Central memory CD4-positive, alpha-beta T cell (primary cell): ENCODE measurements at places on chromosomes 4 and X.

DNA sequence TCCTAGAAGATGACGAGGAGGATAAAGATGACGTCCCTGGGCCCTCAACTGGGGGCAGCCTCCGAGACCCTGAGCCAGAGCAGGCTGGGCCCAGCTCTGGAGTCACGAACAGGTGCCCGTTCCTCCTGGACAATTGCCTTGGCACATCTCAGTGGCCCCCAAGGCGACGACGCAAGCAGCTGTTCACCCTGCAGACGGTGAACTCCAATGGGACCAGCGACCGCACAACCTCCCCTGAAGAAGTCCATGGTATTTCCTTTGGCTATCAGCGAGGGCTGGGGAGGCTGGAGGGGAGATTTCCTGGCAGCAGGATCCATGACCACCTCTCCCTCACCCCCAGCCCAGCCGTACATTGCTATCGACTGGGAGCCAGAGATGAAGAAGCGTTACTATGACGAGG lies 11.9 kb downstream of the USP11 start:
- DNase-seq: no peak

- DNase-seq: no peak
Observed at GRCh38 chr4:34950926-34951325, 1293.4 kb downstream of the ARAP2 start.

DNA sequence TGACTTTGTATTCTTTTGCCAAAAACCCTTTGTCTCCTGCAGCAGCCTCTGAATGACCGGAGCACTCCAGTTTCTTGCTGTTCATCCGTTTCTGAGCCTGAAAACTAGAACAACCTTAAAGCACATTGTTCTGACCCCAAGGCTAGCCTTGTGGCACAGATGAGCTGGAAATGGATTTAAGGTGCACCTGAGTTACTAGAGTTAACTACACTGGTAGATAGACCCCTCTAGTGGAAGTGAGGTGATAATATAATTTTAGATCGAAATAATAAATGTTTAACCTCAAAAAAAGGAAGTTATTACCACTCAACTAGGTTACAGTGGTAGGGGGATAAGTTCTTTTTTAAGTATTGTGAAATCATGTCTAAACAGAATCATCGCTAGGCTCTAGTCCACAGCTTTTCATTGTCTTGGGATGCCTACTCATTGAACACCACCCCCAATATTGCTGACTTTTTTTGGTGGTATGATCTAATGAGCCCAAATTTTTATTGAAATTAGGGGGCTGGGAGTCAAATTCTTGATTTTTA lies 2.7 kb downstream of the PLS3 start:
- no peak for DNase-seq

- peak; percentile 83 for DNase-seq
Observed at GRCh38 chrX:131729295-131729694, 185.4 kb downstream of the OR13H1 start.

DNA sequence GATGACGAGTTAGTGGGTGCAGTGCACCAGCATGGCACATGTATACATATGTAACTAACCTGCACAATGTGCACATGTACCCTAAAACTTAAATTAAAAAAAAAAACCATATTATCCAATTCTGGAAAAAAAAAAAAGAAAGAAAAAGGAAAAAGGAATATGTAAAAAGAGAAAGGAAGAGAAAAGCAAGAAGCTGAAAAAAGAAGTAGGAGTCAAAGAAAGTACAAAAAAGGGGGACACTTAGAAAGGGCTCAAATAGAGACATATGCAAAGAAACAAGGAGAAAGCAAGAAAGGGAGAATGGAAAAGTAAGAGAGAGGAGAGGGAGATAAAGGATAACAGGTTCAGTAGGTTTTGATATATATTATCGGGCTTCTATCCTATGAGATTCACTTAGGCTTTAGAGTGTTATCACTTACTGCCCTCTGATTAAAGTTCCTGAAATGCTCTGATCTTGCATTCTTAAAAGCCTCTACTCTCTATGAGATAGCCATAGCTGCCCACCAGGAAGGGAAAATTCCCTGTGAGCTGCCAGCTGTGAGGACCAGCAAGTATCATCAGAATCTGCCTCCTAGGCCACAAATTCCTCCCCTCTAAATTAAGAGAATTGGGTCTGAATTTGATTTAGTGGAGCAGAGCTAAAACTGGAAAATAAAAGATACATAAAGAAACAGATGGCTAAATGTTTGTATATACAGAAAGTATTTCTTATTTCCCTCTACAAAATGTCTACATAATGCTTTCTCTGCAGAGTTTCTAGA lies 95.2 kb downstream of the AMMECR1 start:
- no peak for DNase-seq

DNA sequence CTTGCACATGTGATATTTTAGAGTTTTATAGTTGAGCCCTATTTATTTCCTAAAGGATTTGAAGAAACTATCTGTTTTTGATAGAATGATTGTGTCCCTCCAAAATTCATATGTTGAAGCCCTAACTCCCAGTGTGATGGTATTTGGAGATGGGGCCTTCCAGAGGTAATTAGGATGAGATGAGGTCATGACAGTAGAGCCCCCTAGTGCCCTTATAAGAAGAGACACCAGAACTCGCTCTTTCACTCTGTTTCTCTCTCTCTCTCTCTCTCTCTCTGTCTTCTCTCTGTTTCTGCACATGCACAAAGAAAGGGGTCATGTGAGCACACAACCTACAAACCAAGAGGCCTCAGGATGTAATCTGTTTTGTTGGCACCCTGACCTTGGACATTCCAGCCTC lies 921.9 kb upstream of the DIAPH2 start:
- DNase-seq: no peak

DNA sequence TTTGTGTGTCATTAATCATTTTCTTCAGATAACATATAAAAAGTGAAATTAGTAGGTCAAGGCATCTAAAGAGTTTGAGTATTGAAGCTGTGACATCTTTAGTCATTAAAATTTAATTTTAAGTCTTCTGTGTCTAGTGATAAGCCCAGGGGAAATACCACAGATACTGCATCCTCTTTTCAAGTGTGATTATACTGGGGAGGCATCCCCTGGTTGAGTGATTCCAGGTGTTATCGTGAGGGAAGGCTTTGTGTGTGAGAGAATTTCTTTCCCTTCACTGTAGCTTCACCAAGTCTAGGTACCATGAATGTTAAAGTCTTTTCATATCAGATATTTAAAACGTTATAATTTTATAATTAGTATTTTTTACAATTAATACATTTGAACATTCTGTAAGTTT lies 193.4 kb downstream of the FRAS1 start:
- DNase-seq: no peak

GRCh38 chrX:69387567-69388487 lies 116.3 kb upstream of the NALF2 start:
- DNase-seq: peak; percentile 4

GRCh38 chrX:149467461-149467860 lies 37.6 kb downstream of the IDS start:
- DNase-seq: no peak

GRCh38 chr4:6826781-6827508 lies 44.4 kb downstream of the KIAA0232 start:
- DNase-seq: no peak

DNA sequence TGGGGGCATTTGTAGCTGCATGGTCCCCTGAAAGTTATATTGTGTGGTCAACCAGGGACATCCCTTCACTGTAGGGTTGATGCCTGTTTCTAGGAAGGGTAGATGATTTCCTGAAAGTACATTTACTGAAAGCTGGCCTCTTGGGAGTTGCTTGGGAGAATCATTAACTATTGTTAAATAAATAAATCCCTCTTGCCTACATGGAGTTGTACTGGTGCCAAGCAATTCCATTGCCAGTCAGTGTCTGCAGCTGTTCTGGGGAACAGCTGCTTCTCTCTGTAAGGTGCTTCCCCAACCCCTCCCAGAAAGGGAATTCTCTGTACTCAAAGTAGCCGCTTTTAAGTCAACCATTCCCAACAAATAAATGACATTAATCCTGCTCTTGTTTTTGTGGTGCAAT lies 51.1 kb downstream of the C4orf51 start:
- DNase-seq: no peak

- DNase-seq: no peak
Observed at GRCh38 chr4:98586291-98586961, 72.0 kb downstream of the TSPAN5 start.

GRCh38 chrX:48461830-48462229 lies 8.2 kb downstream of the SLC38A5 start:
- DNase-seq: no peak
